MCF 10A (cell line): ENCODE measurements at places on chromosomes 6 and 20. TPM values are rescaled to one million over a fixed set of nuclear protein-coding genes. Genes with fewer than 3 reads are reported as not detected.

- H3K4me1 ChIP-seq = no peaks in the 10 kb centered on the region
- H3K27me3 ChIP-seq = no peaks in the 10 kb centered on the region
- DNase-seq = no peak
- no peak overlapping the region for H3K4me3 ChIP-seq
- H3K36me3 ChIP-seq = peaks cover 7% of the 10 kb centered on the region
Observed at GRCh38 chr6:70590400-70590799, 23.7 kb downstream of the SDHAF4 start.

DNA sequence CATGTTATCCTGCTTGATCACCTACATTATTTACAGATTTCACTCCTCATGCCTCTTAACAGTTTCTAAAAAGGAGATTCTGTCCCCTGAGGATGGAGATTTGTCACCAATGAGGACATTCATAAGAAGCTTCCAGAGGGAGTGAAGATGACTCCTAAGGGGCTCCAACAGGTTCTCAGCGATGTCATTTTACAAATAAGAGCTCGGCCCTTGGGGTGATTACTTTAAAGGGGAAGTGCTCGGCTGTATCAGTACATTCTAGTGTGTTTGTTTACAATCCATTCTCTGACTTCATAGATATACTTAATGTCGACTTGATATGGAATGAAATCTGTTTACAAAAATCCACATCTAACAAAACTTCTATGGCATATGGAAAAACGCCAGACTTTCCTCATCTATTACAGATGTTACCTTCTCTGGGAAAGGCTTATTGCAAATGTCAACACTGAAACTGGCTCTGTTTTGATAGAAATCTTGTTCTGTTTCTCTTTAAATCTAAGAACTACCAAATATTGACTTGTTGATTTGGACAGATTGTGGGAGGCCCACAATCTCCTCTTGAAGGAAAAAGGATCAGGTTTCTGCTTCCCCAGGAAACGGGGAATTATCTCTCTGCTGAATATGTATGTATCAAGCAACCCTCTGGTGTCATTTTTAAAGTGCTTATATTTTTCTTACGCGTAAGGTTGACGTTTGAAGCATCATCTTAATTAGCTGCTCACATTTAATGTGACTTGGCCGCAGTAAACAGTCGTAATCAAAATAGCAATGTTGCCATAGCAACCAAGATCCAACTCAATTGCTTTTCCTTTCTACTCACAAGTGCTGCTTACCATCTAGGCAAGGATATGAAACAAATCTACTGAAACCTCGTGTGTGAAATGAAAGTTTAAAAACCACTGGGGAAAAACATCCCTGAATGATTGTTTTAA is 95.7 kb downstream of the SHLD1 start:
- no peak overlapping the region for H3K4me3 ChIP-seq
- DNase-seq = no peak
- H3K36me3 ChIP-seq = no peaks in the 10 kb centered on the region
- no peak overlapping the region for H3K27ac ChIP-seq
- no peaks in the 10 kb centered on the region for H3K27me3 ChIP-seq

- H3K27me3 ChIP-seq = no peaks in the 10 kb centered on the region
- no peak overlapping the region for H3K4me3 ChIP-seq
- H3K27ac ChIP-seq = no peak overlapping the region
- H3K4me1 ChIP-seq = peaks cover 28% of the 10 kb centered on the region
Observed at GRCh38 chr20:34528921-34529297, 12.7 kb downstream of the DYNLRB1 start.

DNA sequence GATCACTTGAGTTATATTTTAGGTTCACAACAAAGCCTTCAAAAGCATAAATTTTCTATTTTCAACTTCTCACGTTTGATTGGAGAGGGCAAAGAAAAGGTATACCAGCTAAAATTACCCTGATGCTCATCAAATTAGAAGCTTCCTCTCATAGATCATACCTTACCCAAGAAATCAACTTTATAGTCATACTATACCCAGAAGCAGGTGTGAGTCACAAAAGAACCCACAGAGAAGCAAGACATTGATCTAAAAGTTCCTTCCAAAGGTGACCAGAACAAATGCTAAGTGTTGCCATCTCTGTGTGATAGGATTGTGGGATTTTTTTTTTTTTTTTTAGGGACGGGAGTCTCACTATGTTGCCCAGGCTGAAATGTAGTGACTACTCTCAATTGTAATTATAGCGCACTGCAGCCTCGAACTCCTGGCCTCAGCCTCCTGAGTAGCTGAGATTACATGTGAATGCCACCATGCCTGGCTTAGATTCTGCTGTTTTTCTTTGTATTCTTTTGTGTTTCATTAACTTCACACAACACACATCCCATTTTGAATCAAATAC is 3.3 kb downstream of the EIF2S2 start:
- H3K27me3 ChIP-seq = no peaks in the 10 kb centered on the region
- H3K27ac ChIP-seq = peak overlapping the region; percentile 19
- peaks cover 55% of the 10 kb centered on the region for H3K4me1 ChIP-seq
- peaks cover 66% of the 10 kb centered on the region for H3K36me3 ChIP-seq

- H3K4me1 ChIP-seq = no peaks in the 10 kb centered on the region
- no peak for DNase-seq
- no peaks in the 10 kb centered on the region for H3K36me3 ChIP-seq
- peaks cover 53% of the 10 kb centered on the region for H3K27me3 ChIP-seq
- H3K27ac ChIP-seq = no peak overlapping the region
Observed at GRCh38 chr20:57525328-57526086, 567 bp upstream of the CTCFL start.

GRCh38 chr6:6008648-6009421 is 2.1 kb upstream of the NRN1 start:
- peak overlapping the region; percentile 57 for H3K4me3 ChIP-seq
- peak; percentile 26 for DNase-seq
- no peak overlapping the region for H3K27ac ChIP-seq
- no peaks in the 10 kb centered on the region for H3K36me3 ChIP-seq
- H3K27me3 ChIP-seq = peaks cover 90% of the 10 kb centered on the region

FNDC1 gene
- not detected in 2 replicates for total RNA-seq

DNA sequence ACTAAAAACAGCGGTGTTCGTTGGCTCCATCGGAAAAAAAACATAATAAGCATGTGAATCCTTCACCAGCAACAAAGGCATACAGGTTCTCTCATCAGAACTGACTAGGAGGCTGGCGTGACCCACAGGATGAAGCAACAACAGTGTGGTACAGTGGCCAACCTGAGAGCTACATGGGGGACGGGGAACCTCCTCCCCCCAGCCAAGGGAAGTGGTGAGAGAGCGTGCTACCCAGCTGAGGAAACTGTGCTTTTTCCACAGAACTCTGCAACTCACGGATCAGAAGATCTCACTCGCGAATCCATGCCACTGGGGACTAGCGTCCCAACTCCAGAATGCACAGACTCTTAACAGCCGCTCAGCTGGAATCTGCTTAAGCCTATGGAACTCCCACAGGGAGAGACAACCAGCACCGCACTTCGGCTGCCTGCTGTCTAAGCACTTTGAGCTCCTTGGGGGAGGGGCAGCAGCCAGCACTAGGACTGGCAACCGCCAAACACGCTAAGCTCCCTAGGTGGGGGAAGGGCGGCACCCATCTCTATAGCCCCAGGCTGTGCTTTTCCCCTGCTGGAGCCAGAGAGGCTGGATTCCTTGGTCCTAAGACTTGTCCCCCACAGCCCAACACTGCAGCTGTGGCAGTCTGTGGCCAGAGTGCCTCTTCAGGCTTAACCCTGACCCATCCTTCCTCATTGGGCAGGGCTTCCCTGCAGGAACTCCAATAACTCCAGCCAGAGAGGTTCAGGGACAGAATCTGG is 538.3 kb upstream of the BTBD3 start:
- peaks cover 27% of the 10 kb centered on the region for H3K4me1 ChIP-seq
- H3K4me3 ChIP-seq = no peak overlapping the region
- no peak for DNase-seq
- no peaks in the 10 kb centered on the region for H3K27me3 ChIP-seq
- no peaks in the 10 kb centered on the region for H3K36me3 ChIP-seq

- no peak overlapping the region for H3K4me3 ChIP-seq
- H3K36me3 ChIP-seq = no peaks in the 10 kb centered on the region
- DNase-seq = no peak
- H3K27ac ChIP-seq = no peak overlapping the region
Observed at GRCh38 chr20:23029324-23029723, 5.8 kb upstream of the SSTR4 start.

MYL9 gene
- total RNA-seq = 4.3 and 7.9 TPM in 2 replicates

- no peak for DNase-seq
- H3K27me3 ChIP-seq = no peaks in the 10 kb centered on the region
- H3K4me3 ChIP-seq = no peak overlapping the region
- H3K36me3 ChIP-seq = no peaks in the 10 kb centered on the region
Observed at GRCh38 chr6:14785493-14785790, 460.4 kb upstream of the JARID2 start.

GRCh38 chr20:53221731-53222130 is 249.6 kb downstream of the TSHZ2 start:
- H3K4me1 ChIP-seq = peaks cover 11% of the 10 kb centered on the region
- H3K36me3 ChIP-seq = no peaks in the 10 kb centered on the region
- no peaks in the 10 kb centered on the region for H3K27me3 ChIP-seq
- H3K27ac ChIP-seq = no peak overlapping the region
- DNase-seq = no peak

DAAM2 gene
- not detected in 2 replicates for total RNA-seq

SOX18 gene
- total RNA-seq = 0.16 and 0.22 TPM in 2 replicates

DNA sequence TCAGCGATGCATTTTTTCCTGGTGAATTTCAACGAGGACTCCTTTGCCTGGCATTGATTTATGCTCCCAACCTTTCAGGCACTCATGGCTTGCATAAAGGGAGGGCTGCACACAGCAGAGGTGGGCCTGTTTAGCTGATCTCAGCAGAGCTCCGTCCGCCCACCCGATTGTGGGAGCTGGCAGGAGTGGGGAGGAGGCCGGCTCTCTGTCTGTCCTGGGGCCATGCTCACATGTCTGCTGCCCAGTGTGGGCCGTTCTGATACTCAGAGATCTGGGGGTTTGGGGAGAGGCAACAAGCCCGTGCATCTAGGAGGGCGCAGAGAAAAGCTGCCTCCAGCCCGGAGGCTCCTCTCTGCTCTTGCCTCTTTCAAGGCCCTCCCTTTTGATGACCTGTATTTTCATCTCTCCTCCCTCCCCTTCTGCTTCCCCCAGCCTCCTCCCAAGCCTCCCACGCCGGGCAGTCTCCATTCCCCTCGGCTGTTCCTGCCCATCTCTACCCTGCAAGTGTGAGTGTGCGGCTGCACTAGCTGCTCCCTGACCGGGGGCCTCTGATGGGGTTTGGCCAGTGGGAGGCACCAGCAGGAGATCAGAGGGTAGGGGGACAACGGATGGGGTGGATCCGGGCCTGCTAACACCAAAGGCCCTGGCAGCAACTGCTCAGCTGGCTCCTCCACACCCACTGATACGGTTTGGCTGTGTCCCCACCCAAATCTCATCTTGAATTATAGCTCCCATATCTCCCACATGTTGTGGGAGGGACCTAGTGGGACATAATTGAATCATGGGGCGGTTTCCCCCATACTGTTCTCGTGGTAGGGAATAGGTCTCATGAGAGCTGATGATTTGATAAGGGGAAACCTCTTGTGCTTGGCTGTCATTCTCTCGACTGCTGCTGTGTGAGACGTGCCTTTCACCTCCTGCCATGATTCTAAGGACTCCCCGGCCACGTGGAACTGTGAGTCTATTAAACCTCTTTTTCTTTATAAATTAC is 39.6 kb upstream of the MLN start:
- no peak overlapping the region for H3K4me3 ChIP-seq
- H3K4me1 ChIP-seq = peaks cover 19% of the 10 kb centered on the region
- H3K27me3 ChIP-seq = no peaks in the 10 kb centered on the region

DNA sequence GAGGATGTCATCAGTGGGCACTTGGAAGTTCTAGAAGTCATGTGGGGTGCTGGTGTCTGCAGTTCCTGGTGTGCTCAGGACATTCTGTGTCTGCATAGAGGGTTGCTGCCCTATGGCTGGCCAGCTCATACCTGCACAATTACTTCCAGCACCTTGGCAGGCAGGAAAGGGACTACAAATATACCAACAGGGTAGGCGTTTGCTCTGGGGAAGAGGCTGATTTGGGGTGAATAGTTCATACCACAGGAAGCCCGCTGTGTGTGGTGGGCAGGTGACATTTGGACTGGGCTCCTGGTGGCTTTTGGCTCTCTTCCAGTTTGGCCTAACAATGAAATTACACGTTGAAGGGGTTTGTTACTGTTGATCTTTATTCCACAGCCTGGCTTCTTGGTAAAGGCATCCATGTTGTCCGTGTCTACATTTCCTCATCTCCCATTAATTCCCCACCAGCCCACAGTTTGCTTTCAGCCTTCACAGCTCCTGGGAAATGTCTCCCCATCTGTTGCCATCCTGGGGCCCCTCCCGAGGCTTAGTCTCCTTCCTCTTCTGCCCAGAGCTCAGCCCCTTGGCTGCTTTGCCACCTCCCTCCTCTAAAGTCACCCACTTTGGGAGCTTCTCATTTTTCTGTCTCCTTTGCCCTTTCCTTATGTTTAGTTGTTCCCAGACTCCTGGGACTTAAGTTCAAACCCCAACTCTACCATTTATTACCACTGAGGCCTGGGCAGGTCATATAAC is 88.1 kb downstream of the RSPH3 start:
- no peaks in the 10 kb centered on the region for H3K27me3 ChIP-seq
- H3K4me1 ChIP-seq = no peaks in the 10 kb centered on the region
- H3K27ac ChIP-seq = no peak overlapping the region
- H3K4me3 ChIP-seq = no peak overlapping the region

GRCh38 chr20:62710886-62711702 is 2.5 kb downstream of the NTSR1 start:
- no peaks in the 10 kb centered on the region for H3K27me3 ChIP-seq
- no peak overlapping the region for H3K4me3 ChIP-seq
- H3K4me1 ChIP-seq = peaks cover 25% of the 10 kb centered on the region
- peak; percentile 64 for DNase-seq
- no peaks in the 10 kb centered on the region for H3K36me3 ChIP-seq
- no peak overlapping the region for H3K27ac ChIP-seq

ATAT1 gene
- 6.4 and 8.6 TPM in 2 replicates for total RNA-seq

GRCh38 chr6:113674075-113674474 is 183.1 kb upstream of the MARCKS start:
- H3K36me3 ChIP-seq = peaks cover 4% of the 10 kb centered on the region
- no peak overlapping the region for H3K4me3 ChIP-seq
- no peaks in the 10 kb centered on the region for H3K27me3 ChIP-seq
- H3K27ac ChIP-seq = no peak overlapping the region
- no peak for DNase-seq
- H3K4me1 ChIP-seq = no peaks in the 10 kb centered on the region

GRCh38 chr6:41941280-41942066 is at the start of gene CCND3:
Gene CCND3 (minus strand): TSS chr6:41941808. CDS start chr6:41941649, 159 bp downstream.
- no peaks in the 10 kb centered on the region for H3K27me3 ChIP-seq
- H3K27ac ChIP-seq = peak within 1 kb of the TSS; percentile 59
- peaks cover 25% of the 10 kb centered on the region for H3K4me1 ChIP-seq
- peak; percentile 88 for DNase-seq
- peak within 1 kb of the TSS; percentile 85 for H3K4me3 ChIP-seq
